ENCODE measurements at places on chromosomes 4 and X.
A peak's percentile ranks its signal among the peaks of the same experiment; 100 is the strongest.

DNA sequence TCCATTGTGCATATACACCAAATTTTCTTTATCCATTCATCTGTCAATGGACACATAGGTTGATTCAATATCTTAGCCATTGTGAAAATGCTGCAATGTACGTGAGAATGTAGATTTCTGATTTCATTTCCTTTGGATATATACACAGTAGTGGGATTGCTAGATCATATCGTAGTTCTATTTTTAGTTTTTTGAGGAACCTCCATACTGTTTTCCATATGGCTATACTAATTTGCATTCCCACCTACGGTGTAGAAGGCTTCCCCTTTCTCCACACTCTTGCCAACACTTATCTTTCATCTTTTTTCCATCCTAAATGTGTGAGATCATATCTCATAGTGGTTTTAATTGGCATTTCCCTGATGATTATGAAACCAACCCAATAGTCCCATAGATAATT is 43.4 kb downstream of the ING2 start:
- DNase-seq, result no peak

- peak; percentile 63 for DNase-seq
Measured at GRCh38 chrX:72308566-72309296, 3.0 kb upstream of the CITED1 start.

DNA sequence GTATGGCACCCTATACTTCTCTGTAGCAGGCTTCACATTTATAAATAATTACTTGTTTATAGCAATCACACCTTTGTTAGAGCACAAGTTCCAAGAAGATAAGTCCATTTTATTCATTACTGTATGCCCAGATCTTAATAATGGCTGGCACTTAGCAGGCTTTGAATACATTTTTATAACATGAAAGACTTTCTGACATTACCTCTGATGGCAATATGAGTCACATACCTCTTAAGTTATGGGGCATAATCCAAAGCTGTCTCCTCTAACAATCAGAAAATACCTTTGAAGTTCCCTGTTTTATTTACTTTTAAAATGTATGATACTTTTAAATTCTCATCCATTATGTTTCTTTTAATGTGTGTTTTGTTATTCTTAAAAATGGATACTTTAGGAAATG is 12.2 kb downstream of the SCRG1 start:
- no peak for DNase-seq

- no peak for DNase-seq
Measured at GRCh38 chr4:136918772-136919171, 613.5 kb downstream of the PCDH18 start.
